ENCODE measurements at places on chromosomes 16 and 17.
A peak's percentile ranks its signal among the peaks of the same experiment; 100 is the strongest.

- DNase-seq = peak; percentile 91
These were observed 18.7 kb upstream of the BEAN1 start for GRCh38 chr16:66408163-66409048.

DNA sequence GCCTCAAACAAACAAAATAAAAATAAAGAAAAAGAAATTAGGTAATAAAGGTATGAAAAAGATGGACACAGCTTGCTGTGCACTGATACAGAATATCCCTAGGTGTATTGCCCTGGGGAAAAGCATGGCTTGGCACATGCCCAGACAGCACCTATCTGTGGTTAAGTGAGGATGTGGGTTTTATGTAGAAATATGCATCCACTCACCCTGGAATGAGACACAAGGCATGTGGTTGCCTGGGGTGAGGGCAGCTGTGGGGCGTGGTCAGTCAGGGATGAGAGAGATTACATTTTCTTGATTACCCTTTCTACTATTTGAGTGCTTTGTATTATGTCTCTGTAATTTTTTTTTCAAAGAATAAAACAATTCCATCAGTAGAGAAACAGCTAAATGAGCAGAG lies 6.9 kb downstream of the PLLP start:
- DNase-seq = peak; percentile 96

GRCh38 chr16:88655053-88655732 lies 4.3 kb upstream of the CYBA start:
- no peak for DNase-seq

GRCh38 chr17:79081571-79082276 lies 7.1 kb downstream of the ENGASE start:
- no peak for DNase-seq

DNA sequence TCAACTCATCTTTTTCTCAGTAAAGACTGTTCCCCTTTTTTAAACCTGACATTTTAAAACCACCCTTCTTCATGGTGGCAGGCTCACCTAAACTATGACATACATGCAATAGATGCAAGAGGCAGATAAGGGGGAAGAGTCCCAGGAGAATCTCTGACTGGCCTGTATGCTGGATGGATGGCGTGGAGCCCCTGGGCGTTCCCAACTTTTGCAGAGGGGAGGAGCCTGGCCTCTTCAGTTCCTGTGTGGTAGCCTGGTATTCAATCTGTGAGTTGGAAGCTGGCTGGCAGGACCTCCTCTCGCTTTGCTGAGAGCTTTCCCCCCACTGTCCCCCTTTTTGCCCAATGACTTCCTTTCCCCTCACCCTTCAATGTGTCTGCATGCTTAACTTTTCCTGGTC lies 217.6 kb upstream of the CA10 start:
- DNase-seq = no peak

DNA sequence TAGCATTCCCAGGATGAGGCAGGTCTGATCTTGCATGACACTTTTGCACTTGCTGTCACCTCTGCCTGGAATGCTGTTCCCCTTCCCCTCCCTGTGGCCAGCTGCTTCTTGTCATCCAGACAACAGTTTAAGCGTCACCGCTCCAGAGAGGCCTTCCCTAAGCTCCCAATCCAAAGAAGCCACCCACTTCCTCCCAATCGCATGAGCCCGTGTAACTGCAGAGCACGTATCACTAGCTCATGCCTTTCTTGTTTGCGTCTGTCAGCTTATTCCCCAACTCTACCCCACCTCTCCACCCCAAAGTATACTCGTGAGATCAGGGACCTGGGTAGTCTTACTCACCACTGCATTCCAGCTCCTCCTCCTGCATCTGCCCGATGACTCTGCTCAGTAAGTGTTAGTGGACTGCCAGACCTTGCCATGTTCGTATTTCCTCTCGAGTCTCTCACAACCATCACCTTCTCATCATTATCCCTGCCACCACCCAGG lies 92.8 kb downstream of the GAS7 start:
- no peak for DNase-seq

DNA sequence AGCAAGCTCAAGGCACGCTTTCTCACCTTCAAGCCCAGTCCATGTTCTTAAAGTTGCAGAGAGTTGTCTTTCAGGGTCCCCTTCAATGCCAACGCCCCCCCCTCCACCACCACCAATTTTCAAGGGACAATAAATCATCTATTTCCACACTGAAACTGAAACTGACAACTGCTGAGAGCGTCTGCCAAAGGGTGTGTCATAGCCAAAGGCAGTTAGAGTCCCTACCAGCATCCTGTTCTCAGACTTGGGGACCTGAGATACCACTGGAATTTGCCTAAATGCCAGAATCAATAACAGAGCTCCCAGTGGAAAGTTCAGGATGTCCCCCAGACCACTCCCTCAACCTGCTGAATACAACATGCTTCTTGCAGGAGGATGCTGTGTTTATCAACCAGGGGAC lies 133.2 kb upstream of the SOX9 start:
- DNase-seq = peak; percentile 23

DNA sequence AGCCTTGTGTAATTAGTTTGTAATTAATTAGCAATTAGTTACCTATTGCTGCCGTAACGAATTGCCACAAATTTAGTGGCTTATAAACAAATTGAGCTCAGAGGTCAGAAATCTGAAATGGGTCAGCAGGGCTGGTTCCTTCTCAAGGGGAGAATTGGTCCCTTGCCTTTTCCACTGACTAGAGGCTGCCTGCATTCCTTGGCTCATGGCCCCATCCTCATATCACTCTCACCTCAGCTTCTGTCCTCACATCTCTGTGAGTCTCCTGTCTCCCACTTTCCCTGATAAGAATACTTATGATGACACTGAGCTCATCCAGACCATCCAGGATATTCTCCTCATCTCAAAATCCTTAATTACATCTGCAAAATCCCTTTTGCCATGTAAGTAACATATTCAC lies 31.0 kb upstream of the NGFR start:
- DNase-seq = no peak

DNA sequence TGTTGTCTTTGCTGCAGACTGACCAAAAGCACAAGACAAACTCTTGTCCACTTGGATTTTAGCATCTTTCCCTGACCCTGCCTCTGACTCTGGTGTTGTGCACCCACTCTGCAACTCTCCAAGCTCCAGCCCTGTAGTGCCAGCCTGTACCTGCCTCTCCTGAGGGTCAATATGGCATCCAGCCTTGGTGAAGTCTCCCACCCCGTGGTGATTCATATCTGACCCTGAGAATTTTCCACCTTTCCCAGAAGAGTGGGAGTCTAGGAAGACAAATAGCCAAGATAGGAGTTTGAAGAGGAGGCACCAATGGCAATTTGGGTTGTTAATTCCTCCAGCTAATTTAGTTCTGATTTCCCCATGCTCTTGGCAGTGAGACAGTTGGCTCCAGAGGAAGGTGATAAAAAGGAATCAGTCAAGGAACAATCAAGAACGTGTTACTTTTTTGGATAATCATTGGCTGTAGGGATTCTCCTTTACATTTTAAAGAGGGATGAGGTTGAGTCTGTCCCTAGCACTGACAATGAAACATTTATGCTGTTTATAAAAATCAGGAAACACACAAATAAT lies 416.0 kb downstream of the MAF start:
- DNase-seq = no peak

GRCh38 chr16:65601781-65602180 lies 479.9 kb upstream of the CDH11 start:
- DNase-seq = no peak

GRCh38 chr16:88812513-88813268 lies 963 bp upstream of the APRT start:
- DNase-seq = no peak

- DNase-seq = no peak
These were observed 318.4 kb downstream of the SEC14L1 start for GRCh38 chr17:77459018-77459755.

GRCh38 chr17:17042851-17043460 lies 699 bp downstream of the MPRIP start:
- peak; percentile 60 for DNase-seq

DNA sequence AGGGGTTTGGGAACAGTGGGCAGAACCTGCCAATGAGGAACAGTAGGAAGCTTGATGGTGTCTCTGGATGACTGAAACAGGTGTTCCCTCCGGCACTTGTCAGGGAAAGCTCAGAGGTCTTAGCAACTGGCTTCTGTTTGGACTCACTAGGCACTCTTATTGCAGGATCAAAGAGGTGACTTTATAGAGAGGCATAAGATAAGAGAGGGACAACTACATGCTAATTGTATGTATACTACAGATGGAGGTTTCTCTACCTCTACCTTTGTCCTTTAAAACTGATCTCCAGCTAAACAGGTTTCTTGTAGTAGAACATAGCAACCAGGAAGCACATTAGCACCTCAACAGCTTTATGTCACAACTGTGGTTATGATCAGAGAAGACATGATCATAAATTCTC lies 7.6 kb downstream of the CNTD1 start:
- no peak for DNase-seq

DNA sequence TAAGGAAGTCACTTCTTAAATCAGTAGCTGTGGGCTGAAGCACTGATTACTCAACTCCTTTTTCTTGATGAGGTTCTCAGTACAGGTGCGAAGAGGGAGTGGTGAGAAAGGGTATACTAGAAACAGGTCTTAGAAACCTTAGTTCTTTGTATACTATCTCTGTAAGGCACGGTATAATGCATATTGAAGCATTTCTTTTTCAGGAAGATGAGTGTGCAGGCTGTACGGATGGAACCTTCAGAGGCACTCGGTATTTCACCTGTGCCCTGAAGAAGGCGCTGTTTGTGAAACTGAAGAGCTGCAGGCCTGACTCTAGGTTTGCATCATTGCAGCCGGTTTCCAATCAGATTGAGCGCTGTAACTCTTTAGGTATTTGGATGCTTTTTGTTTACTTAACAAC lies 39.2 kb downstream of the CYLD start:
- no peak for DNase-seq

DNA sequence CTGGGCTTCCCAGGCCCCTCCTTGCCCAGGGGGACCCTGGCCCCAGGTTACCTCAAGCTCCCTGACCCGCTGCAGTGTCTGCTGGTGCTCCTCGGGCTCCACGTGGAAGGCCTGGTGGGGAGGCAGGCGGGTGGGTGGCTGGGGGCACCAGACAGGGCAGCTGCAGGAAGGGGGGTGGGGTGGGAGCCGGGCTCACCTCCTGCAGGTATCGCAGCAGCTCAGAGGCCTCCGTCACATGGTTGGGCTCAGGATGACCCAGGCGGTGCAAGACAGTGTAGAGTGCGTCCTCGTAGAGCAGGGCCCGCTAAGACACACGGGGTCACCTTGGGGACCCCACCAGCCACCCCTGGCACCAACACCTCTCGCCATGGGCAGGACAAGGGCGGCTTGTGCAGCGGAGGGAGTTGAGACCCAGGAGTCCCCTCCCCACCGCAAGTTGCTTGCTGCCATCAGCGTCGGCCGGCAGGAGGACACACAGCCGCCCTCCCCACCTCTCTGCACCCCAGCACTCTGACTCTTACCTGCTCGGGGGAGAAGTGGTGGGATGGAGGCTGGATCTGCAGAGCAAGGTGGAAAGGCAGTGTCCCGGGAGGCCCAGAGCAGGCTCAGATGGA lies 1.1 kb downstream of the UNC13D start:
- no peak for DNase-seq

GRCh38 chr17:19338031-19338990 lies 24.2 kb downstream of the B9D1 start:
- DNase-seq = peak; percentile 31

DNA sequence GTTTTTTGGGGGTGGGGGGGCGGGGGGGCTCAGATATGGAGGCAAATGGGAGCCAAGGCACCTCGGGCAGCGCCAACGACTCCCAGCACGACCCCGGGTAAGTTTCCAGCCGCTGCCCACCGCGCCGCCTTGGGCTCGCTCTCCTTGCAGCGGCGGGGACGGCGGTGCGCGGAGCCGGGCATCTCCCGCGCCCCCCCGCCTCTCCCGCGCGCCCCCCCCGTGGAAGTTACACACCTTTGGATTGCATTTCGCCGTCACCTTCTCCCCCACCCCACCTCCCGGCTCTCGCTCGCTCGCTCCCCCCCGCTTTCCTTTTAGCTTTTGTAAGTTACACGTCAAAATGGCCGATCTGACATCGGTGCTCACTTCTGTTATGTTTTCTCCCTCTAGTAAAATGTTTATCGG lies 387 bp downstream of the MSI2 start:
- no peak for DNase-seq

DNA sequence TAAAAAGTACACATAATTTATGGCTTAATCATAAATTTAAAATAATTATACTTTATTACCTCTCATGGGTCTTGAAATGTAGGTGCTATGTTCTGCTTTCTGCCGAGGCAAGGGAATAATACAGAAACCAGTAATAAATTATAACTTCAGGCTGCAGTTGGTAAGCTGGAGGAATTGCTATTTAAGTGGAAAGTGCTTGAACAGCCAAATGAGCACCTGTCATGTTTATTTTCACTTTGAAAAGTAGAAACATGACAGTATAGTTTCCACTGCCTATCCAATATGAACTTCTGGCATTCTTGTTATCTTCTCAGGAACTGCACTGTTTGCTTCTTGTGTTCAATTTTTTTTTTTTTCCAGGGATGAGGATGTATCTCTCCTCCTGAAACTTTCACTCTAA lies 146.0 kb downstream of the FTO start:
- DNase-seq = no peak

DNA sequence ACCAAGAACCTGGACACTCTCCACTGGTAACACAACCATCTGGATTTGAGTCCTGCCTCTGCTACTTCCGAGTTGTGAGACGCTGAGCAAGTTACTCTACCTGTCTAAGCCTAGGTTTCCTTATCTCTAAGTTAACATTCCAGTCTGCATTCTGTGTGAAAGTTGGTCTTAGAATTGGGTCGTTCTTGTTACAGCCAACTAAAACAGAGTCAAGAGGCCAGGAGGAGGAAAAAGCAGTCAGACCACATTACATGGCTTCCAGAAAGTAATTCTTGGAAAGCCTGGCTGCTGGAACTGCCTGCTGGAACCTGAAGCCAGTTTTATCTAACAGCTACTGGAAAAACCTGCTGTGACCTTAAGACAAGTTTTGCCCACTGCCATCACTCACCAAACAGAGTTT lies 38.4 kb upstream of the XYLT1 start:
- DNase-seq = no peak

DNA sequence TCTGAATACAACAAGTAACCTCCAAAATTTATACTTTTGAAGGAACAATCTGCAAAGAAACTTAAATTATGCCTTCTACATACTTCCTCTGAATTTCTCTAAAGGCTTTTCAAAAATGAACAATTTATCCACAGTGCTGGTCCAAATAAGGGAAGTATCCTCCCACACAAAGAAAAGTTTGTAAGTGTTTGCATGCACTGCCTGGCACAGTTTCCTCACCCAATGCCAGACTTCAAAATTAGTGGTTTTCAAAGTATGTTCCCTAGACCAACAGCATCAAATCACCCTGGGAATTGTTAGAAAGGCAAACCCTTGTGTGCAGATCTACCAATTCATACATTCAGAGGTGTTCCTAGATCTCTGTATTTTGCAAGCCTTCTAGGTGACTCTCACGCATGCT lies 82.5 kb downstream of the PCTP start:
- no peak for DNase-seq

DNA sequence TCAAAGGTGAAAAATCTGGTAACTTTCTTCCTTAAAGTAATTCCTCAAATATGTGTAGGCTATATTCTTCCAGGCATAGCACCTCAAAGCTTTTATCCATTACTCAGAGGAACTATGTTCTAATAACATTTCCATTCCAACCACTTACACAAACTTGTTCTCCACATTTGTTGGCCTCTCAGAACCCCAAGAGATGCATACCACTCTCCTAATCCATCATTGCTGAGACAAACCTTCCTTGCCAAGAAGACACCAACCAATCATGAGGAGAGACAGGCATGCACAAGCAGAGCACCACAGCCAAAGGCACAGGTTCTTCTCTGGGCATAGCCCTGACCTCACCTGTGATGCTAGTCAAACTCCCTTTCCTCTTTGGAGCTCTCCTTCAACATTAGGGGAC lies 20.9 kb downstream of the CDH11 start:
- DNase-seq = no peak

GRCh38 chr16:76474048-76474447 lies 196.8 kb downstream of the CNTNAP4 start:
- no peak for DNase-seq
